ENCODE measurements at places on chromosomes 12 and 14.

GRCh38 chr12:26125400-26126339 lies 833 bp upstream of the BHLHE41 start:
- peak; percentile 11 for DNase-seq
- H3K27me3 ChIP-seq, result peaks cover 67% of the 10 kb centered on the region
- no peaks in the 10 kb centered on the region for H3K36me3 ChIP-seq
- H3K4me3 ChIP-seq, result peak overlapping the region; percentile 38

DNA sequence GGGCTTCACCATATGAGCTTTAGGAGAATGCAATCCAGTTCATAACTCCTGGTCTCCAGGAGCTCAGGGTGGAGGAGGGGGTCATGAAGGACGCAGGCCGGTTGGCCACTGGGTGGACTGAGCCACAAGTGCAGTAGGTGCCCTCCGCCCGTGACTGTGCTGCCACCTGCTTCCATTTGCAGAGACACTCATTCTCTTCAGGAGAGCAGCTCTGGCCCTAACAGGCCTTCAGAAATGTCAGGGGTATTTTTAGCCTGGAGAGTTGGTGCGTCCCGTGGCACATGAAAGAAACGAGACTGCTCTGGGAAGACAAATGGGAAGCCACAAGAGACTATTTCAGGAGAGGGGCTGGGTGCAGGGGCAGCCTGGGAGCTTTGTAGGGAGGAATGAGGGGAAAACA lies 74.6 kb upstream of the MYL2 start:
- H3K4me3 ChIP-seq, result no peak overlapping the region
- H3K36me3 ChIP-seq, result no peaks in the 10 kb centered on the region
- DNase-seq, result no peak
- no peaks in the 10 kb centered on the region for H3K27me3 ChIP-seq

- no peak overlapping the region for H3K4me3 ChIP-seq
- peak; percentile 38 for DNase-seq
- H3K27me3 ChIP-seq, result no peaks in the 10 kb centered on the region
- peaks cover 21% of the 10 kb centered on the region for H3K4me1 ChIP-seq
- H3K36me3 ChIP-seq, result peaks cover 66% of the 10 kb centered on the region
Measured at GRCh38 chr12:50088577-50089335, 3.6 kb downstream of the SMARCD1 start.

GRCh38 chr12:110732572-110732971 lies 10.1 kb downstream of the PPP1CC start:
- H3K27me3 ChIP-seq, result no peaks in the 10 kb centered on the region
- peaks cover 60% of the 10 kb centered on the region for H3K4me1 ChIP-seq
- H3K36me3 ChIP-seq, result peaks cover 61% of the 10 kb centered on the region
- no peak for DNase-seq

- no peaks in the 10 kb centered on the region for H3K36me3 ChIP-seq
- peak within 1 kb of the TSS; percentile 3 for H3K4me3 ChIP-seq
- no peaks in the 10 kb centered on the region for H3K27me3 ChIP-seq
- peaks cover 3% of the 10 kb centered on the region for H3K4me1 ChIP-seq
- DNase-seq, result no peak
- H3K27ac ChIP-seq, result no peak within 1 kb of the TSS
Measured at GRCh38 chr12:113422030-113422885, at the start of gene SDSL. SDSL (plus strand) TSS chr12:113422380; CDS start chr12:113427983, 5,603 bp downstream.

DNA sequence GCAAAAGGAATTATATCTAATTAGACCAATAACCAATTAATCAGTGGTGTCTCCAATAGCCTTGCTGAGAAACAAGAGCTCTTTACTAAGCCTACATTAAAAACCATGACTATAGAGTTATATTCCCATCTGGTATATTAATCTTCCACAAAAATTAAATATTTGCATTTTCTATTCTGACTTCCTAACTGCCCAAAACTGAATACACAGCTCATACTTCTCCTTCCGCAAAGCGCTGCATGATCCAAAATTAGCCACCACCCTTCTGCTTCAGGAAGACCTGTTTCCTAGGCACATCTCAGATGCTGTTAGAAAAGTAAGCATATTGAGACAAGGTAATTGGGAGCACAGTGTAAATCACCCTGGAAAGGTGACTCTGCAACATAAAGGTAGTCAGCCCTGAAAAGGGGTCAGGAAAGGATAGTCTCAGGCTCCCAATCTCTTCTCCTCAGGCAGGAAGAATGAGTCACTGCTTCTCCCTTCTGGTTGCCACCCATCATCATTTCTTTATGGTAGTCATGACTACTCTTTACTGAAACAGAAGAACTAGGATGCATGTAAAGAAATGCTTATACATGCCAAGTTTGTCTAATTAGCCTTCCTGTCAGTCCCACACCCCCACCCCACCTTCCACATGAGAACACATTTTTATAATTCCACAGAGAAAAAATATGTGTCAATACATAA lies 54.3 kb downstream of the PLCZ1 start:
- H3K4me3 ChIP-seq, result no peak overlapping the region
- H3K4me1 ChIP-seq, result no peaks in the 10 kb centered on the region
- no peaks in the 10 kb centered on the region for H3K36me3 ChIP-seq
- DNase-seq, result no peak
- no peaks in the 10 kb centered on the region for H3K27me3 ChIP-seq
